ENCODE measurements at places on chromosomes 3 and 15.

DNA sequence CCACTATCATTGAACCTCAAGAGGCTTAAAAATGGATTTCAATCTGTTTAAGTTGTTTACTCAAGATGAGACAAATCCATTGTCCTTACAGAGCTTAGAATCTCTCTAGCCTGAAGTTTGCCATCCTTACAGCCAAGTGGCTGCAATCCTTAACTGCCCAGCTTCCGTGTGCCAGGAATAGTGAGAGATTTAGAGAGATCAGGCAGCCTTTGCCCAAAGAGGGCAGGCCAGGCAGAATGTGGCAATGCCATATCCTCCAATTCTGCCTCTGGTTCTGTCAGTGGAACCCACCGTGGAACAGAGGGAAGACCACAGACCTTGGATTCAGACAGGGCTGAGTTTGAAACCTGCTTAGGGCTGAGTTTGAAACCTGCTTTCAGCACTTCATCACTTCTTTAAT is 374.3 kb downstream of the VPS13C start:
- no peak for DNase-seq

DNA sequence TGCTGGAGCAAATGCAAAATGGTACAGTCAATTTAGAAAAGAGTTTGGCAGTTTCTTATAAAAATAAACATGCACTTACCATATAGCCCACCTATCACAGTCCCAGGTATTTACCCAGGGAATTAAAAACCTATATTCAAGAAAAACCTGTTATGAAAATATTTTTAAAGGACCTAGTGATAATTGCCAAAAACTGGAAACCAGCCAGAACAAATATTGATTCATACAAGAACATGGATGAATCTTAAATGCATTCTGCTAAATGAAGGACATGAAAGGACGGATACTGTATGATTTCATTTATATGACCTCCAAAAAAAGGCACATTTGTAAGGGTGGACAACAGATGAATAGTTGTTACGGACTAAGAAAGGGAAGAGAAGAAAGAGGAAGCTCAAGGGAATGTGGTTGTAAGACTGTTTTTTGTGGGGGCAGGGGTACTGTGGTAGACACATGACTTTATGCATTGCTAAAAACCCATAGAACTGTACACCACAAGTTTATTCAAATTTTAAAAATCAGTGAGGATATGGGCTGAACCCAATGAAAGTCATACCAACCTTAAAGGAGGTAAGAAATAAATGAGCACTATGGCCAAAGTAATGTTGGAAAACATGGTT is 61.0 kb downstream of the ZBBX start:
- DNase-seq: no peak

- DNase-seq: no peak
Observed at GRCh38 chr3:25910997-25911396, 121.1 kb downstream of the OXSM start.

DNA sequence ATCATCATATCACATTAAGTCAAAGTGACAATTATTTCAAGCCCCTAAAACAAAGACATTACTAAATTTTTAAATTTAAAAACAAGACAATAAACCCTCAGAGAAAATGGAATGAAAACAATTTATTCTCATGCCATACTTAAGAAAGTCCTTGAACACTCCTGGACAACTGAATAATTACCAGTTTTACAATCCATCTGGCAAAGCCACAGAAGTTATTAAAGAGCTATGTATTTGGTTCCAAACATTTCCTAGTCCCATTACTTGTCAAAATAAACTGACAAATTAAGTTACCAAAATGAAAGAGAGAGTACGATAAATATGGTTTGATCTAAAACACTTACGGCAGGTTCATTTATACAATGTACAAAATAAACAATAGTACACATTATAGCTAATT is 63.2 kb downstream of the LRRFIP2 start:
- DNase-seq: no peak

DNA sequence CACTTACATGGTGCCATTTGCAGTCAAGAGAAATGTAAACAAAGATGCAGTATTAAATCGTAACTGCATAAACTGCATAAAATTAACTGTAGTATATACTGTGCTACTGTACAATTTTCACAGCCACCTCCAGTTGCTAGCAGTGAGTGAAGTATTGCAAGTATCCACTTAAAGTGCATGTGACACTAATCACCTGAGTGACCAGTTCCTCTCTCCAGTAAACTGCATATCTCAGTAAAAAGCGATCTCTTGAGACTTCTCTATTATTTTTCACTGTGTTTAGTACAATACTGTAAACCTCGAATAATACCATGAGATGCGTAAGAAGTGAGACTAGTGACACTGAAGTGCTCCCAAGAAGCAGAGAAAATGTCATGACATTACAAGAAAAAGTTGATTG is 111.7 kb upstream of the PLXND1 start:
- no peak for DNase-seq

GRCh38 chr3:33217866-33218445 is 654 bp downstream of the SUSD5 start:
- DNase-seq: no peak

DNA sequence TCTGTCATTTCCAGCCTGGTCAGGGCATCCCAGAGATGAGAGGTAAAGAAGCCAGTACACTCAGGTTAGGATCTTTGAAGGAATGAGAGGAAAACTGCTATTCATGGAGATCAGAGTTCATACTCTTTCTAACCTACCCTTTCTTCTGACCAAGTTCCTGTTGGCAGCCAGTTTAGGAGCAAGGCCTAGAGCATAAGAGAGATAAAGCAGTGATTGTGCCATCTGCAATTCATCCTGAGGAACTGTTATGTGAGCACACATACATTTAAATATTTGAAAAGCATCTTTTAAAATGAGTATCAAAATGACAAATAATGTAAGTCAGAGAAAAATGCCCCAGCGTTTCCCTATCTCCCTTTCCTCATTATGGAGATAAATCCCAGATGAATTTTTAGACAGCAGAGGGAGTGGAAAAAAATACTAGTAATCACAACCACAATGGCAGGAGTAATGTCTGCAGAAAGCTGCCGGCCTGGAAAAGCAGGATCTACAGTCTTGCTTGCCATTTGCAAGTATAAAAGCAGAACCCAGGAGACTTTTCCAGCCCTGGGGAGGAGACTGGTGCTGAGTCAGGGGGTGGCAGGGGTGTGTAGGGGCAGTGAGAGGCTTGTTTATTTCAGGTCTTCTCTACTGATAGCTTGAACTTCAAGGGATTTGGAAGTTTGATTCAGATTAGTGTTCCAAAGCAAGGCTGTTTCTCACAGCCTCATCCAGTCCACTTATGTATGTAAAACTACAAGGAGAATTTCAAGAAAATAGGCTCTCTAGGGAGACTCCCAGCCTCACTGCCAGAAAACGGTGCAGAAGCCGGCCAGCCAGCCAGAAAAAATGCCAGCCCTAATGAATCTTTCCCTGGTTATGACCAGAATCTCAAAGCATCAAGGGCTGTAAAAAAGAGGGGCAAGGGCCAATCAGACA is 1052.4 kb downstream of the TUSC7 start:
- DNase-seq: no peak

GRCh38 chr3:132088291-132088690 is 53.5 kb upstream of the CPNE4 start:
- no peak for DNase-seq

DNA sequence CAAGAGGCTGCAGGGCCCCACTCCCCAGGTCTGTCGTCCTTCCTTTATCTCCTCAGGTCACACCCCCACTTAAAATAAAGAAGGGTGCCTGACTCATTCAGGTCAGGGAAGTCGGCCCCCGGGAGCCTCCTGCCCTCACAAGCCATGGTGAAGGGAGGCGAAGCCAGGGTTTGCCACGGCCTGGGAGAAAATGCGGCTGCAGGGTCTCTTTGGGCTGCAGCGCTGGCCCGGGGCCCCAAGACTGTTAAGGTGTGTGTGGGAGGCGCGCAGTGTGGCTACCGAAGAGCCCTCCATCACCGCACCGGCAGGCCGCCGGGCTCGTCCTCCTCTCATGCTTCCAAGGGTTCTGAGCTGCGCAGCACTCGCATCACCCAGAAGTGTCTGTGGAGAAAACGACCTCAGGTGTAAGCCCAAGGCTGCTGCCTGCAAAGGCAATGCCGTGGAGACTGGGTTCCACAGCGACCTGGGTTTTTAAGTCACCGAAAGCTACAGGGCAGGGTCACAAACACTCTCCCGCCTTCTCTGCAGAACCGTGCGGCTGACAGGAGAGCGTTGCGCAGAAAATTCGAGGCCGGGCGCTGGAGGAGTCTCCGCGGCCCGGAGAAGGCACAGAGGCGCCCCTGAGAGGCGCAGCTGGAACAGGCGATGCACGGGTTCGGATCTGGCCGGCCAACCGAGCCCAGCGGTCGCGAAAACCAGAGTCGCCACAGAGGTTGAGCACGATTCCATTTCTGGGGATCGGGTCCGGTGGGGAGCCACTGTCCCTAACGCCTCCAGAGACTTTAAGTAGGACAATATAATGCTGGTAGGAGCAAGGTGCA is 8.7 kb downstream of the FOXL2 start:
- DNase-seq: no peak

GRCh38 chr3:150365132-150365604 is 42.9 kb upstream of the TSC22D2 start:
- DNase-seq: no peak

DNA sequence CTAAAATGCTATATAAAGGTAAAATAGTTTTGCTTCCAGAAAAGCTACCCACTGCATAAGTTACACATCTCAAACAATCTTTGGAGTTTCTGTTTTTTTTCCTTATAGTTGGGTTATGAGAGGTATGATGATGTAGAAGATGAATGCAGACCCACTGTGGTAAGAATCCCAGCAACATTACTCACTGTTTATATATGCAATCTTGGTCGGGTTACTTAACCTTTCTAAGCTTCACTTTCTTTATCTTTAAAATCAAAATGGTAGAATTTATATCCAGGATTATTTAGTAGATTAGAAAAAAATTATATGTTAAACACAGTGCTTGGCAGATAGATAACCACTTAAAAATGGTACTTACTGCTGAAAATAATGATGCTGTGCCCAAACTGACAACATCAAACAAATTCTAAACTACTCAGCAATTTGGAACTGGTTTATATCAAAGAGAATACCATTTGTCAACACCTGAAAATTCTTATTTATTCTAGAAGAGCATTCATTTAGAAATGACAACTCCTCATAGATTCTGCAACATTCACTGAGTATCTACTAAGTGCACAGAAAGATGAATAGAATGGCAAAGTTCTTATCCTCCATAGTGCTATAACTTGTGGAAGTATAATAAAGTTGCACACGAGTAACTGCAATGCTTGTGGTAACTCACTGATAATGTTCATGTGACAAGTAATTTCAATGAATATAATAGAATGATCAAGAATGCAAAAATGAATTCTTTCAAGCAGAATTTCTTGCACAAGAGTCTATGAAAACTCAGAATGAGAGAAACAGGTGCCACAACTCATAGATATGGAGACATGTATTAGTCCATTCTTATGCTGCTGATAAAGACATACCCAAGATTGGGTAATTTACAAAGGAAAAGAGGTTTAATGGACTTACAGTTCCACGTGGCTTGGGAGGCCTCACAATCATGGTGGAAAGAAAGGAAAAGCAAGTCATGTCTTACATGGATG is 129.0 kb upstream of the SLC7A14 start:
- DNase-seq: no peak

Data from stimulated activated CD8-positive, alpha-beta memory T cell treated with anti-CD3 and anti-CD28 coated beads, Interleukin-15, amount 100 ng/mL, for 4 hours (primary cell).